Bronchial smooth muscle cell (primary cell): ENCODE measurements at places on chromosomes 16 and 17. TPM values are rescaled to one million over a fixed set of nuclear protein-coding genes. Genes with fewer than 3 reads are reported as not detected.

Gene WFDC1
- 0.17 and 0.47 TPM in 2 replicates for total RNA-seq

Gene YBX2
- 0.09 TPM in 1 of 2 replicates, not detected in the other for total RNA-seq

Gene SCN4A
- 0.09 and 0.16 TPM in 2 replicates for total RNA-seq

Gene CRISPLD2
- total RNA-seq: 2.7 and 3.1 TPM in 2 replicates

Gene FOXJ1
- not detected in 2 replicates for total RNA-seq

Gene EVPLL
- not detected in 2 replicates for total RNA-seq

Gene GLTPD2
- total RNA-seq: not detected in 2 replicates
